ENCODE measurements at places on chromosomes 7 and 10.

DNA sequence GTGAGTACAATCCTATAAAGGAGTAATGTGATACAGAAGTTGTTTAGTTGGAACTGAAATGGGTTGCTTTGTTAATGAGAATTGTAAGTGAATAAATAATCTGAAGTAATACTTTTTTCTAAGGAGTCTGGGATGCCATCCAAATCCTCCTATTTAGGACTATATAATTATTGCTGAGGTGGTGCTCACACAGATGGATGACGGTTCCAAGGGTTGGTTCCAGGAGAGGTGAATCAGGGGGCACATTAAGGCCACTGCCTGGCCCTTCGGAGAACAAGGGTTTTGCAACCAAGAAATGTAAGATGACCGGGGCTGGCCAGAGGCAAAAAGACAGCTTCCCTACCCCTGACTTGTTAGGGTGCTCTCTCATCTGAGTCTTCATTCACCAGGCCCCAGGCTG is 352.7 kb downstream of the PHTF2 start:
- peak; percentile 86 for DNase-seq

DNA sequence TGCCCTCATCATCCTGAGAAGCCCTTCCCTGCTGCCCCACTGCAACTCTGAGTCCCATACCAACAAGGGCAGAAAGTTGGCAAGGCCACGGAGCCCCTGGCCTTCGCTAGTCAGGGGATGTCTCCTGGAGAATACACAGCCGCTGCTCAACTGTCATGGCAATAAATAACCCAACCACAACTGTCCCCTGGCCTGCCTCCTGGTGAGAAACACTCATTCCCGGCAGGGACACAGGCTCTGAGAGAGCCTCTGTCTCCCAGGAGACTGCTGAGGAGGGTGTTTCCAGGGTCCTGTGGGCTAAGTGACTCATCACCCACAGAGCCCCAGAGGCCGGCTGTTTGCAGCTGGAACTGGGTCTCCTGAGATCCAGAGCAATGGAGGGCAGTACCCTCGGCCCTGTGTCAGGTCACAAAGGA is 354.1 kb downstream of the TNS3 start:
- DNase-seq, result peak; percentile 67

DNA sequence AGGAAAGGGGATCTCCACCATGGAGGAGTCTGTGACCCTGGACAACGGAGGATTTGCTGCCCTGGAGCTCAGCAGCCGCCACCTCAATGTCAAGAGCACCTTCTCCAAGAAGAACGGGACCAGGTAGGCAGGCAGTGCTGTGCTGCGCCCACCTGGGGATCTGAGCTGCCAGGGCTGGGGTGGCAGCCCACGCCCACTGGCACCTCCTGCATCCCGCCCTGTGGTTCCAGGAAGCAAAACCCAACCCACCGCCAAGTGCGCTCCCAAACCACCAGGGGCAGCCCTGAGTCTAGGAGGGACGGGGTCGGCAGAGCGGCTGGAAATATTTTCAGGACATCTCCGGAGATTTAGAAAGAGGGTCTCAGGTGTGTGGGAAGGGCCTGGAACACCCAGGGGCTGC is 440.3 kb upstream of the FOXK1 start:
- no peak for DNase-seq

GRCh38 chr10:96645191-96645721 is 58.4 kb upstream of the TM9SF3 start:
- DNase-seq, result no peak

DNA sequence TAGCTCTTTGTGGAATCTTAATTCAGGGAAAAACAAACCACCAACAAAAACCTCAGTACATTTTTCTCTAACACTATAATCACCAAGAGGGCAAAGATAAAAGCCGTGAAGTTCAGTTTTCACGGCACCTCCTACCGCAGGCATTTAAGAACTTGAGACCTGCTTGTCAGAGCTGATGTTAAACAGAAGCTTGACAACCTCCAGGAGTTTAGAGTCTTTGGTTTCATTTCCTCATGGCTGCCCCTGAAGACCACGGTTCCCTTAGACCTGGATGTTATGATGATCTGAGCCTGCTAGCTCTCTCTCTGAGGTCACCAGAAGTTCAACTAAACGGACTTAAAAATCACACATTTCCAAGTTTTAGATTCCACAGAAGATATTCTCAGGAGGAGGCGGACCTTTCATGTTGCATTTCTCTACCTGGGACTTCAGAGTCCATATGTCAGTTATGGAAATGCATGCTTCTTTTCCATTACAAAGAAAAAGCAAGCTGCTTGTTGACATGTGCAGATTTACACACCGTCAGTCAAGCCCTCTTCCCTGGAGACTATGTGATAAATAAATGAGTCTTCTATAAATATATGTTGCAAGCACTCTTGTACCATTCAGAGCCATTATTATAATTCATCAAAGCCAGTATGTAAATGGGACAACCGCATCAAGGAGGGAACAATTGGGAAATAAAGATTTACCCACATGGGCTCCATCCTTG is 258.0 kb downstream of the GFRA1 start:
- DNase-seq, result no peak

DNA sequence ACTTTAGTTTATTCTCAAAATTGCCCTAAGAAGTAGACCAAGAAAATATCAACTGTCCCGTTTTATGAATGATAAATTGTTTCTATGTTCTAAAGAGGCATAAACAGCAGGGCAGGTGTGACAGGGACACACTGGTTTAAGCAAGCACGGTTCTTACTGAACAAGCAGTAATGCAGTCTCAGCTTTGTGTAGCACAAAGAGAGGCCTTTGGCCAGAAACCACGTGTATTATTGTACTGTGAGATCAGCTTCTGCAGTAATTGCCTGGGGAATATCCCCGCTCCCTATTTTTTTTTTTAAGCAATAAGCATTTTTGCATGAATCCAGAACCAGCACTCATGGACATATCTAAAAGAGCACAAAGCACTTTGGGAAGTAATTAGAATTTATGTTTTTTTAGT is 255.4 kb downstream of the WDR11 start:
- DNase-seq, result no peak

DNA sequence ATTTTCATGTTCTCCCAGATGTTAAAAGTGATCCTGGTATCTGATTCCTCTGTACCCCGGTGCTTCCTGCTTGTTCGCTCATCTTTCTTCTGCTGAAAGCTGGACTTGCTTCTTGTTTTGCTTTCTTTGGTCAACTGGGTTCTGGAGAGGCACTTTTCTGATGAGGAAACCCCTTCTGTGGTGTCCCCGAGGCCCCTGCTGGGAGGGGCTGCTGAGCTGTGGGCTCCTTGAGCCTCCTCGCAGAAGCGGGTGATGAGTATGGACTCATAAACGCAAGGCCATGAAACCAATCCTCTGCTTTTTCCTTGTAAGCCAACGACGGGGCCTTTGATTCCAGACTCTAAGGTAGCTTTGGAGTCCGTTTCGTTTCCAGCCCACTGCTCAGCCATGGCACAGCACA is 7.8 kb downstream of the WIPI2 start:
- no peak for DNase-seq

DNA sequence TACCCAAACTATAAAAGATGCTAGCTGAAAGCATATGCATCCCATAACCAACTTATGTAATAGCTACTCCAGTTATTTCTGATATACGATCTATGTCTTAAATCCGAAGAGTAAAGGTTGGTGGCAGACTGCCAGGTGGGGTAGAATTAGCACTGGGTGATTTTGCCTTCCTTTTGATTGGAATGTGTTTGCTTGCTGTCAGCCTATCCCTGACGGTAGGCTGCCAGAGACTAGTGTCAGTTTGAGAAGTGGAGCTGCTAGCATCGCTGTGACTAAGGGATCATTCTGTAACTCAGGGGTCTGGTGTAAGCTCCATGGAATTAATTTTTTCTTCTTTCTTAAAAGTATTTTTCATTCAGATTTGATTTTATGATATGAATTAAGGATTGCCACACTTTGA is 9.5 kb upstream of the SEM1 start:
- no peak for DNase-seq

- no peak for DNase-seq
These were observed 545 bp upstream of the COMTD1 start for GRCh38 chr10:75236178-75236825.

GRCh38 chr10:45452743-45453452 is 78.9 kb downstream of the ALOX5 start:
- no peak for DNase-seq

- no peak for DNase-seq
These were observed 35.0 kb upstream of the GIMAP8 start for GRCh38 chr7:150415161-150416153.

GRCh38 chr7:30983042-30983913 is 19.5 kb downstream of the GHRHR start:
- DNase-seq, result peak; percentile 55

DNA sequence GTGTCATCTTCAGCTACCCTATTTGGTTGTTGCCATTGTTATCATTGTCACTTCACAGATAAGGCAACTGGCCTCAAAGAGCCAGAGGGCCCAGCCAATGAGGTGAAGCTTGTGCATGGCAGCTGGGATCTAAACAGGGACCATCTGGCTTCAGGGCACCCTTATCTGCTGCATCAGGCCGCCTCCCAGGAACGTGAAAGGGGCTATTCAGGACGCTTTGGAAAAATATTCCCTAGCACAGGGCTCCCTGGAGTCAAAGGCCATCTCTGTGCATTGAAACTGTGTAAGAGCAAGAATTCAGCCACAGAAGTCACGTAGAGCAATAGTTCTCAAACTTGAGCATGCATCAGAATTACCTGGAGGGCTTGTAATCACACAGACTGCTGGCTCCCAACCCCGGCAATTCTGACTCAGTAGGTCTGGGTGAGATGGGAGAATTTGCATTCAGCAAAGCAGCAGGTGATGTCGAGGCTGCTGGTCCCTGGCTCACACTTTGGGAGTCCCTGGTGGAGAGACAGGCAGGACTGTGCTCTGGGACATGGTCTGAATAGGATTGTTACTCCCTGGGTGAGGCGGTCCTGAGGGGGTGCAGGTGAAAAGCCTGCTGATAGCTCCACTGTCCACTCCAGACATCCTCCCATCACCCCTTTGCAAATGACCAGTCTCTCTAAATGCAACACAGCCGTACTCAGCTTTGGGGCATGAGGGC is 21.5 kb upstream of the PLEKHA1 start:
- DNase-seq, result no peak
